ENCODE measurements at places on chromosomes 7 and 10. TPM values are rescaled to one million over a fixed set of nuclear protein-coding genes. Genes with fewer than 3 reads are reported as not detected.

The FXYD4 gene
- total RNA-seq: not detected

The AOC1 gene
- total RNA-seq: not detected

The ZNF33B gene
- 3.2 TPM for total RNA-seq

The SHOC2 gene
- total RNA-seq: 44.6 TPM

The ABCF2 gene
- total RNA-seq: 93.2 TPM

The HOXA1 gene
- 0.16 TPM for total RNA-seq

The SLIT1 gene
- 0.13 TPM for total RNA-seq

The PRSS37 gene
- total RNA-seq: not detected

The HMX2 gene
- total RNA-seq: not detected

The IQUB gene
- 0.42 TPM for total RNA-seq

The SMNDC1 gene
- 9.4 TPM for total RNA-seq

GRCh38 chr10:99467236-99467999, 37.0 kb upstream of the GOT1 start:
- DNase-seq: no peak

DNA sequence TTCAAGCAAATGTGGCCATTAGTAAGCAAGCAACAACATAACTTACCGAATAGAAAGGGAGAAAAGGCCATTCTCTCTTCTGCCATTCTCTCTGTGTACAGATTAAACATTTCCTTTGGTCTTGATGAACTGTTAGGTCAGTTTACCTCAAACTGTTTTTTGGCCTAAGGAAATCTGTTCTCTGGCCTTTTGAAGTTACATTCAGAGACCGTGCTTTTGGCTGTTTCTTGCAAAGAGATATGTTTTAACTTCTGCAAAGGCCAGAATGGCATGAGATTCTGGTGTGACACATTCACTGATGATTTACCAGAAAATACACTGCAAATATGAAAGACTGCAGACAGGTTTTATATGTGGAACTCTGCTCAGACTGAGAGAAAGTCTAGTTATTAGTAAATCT, 22.2 kb downstream of the AHR start:
- no peak for DNase-seq

DNA sequence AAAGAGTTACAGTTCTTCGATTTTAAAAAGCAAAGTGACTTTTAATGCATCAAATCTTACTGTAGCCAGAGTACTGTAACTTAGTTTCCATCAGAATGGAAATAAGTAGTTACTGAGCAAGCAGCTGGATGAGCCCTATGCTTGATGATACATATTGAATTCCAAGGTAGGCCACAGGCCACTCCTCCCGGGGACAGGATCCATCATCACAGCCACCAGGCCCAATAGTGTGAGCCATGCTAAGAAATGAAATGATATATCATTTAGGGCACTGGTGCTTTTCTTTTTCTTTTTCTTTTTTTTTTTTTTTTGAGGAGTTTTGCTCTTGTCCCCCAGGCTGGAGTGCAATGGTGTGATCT, 42.9 kb upstream of the TOMM7 start:
- no peak for DNase-seq

DNA sequence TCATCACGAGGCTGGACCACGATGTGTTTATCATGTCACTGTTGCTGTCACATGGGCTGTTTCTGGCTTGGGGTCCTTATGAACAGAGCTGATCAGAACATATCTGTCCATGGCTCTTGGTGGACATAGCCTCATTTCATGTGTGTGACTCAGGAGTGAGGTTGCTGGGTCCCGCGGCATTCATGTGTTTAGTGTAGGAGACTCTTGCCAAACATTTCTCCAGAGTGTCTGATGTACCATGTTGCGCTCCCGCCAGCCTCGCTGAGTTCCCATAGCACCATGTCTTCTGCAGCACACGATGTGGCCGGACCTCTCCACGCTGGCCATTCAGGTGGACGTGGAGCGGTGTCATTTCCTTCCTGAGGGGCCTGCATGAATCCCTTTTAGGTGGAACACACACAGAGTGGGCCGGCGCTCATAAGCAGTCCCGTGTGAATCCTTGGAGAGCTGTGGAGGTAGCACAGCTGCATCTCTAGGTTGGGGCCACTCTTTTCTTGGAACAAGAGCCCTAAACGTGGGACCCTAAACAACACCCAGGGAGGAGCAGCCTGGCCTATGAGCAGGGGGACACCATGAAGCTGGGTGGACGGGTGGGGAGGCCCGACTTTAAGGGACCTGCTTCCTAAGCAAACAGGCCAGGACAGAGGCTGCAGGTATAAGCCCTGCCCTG, 134.6 kb downstream of the LHPP start:
- DNase-seq: no peak

DNA sequence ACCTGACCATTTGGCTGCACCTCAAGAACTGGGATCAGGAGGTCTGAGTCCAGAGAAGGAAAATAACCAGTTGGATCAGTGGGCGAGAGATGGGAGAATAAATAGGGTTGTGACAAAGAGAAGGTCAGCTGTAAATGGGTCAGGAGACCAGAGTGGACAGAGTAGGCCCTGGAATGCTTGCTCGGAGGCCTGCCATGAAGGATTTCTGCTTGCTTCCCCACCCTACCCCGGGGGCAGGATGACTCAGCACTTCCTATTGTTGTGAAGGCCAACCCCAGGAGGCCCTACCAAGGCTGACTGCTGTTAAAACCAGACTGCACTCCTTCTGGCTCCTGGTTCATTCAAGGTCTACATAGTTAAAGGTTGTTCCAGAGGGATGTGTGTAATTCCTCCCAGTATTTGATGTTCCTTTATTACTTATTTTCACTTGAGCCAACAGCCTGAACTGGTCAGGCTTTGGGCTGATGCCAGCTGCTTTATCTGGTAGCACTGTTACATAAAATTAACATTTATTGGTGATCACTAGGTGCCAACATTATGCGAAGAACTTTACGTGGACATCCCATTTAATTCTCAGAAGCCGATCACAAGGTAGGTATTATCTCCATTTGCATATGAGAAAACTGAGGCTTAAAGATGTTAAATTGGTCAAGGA, 27.3 kb upstream of the IFRD1 start:
- peak; percentile 79 for DNase-seq

DNA sequence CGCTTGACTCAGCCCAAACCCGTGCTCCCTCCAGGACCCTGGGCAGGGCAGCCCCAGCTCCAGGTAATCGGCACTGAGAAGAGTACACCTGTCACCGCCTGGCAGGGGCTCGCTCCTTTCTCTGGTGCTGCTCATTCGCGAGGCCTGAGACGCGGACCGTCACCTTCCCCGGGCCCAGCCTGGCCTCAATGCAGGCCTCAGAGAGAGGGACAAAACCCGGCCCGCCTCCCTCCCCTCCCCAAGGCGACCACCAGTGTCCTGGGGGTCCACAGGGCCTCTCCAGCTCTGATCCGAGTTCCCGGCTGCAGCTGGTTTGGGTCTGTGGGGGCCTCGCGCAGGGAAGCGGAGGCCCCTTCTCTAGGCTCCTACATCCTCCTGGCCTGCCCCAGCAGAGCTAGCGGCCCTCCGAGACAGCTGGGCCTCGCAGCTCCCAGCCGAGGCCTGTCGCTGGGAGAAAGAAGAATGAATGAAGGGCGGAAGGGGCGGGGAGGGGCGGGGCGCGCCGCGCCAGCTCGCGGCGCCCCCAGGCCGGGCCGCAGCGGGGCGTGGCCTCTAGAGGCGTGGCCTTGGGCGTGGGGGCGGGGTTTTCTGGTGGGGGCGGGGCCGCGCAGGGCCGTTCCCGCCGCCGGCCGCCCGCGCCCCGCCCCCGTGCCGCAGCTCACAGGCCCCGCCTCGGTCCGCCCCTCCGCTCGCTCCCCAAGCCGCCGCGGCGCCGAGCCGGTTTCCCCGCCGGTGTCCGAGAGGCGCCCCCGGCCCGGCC, at the start of gene LIMK1:
Gene LIMK1 (plus strand): TSS at position 688 of the 760 bp plus-strand sequence. CDS start 187 bp downstream, outside the sequence.
- peak; percentile 63 for DNase-seq

GRCh38 chr10:60739558-60739957, 38.7 kb upstream of the CDK1 start:
- no peak for DNase-seq

DNA sequence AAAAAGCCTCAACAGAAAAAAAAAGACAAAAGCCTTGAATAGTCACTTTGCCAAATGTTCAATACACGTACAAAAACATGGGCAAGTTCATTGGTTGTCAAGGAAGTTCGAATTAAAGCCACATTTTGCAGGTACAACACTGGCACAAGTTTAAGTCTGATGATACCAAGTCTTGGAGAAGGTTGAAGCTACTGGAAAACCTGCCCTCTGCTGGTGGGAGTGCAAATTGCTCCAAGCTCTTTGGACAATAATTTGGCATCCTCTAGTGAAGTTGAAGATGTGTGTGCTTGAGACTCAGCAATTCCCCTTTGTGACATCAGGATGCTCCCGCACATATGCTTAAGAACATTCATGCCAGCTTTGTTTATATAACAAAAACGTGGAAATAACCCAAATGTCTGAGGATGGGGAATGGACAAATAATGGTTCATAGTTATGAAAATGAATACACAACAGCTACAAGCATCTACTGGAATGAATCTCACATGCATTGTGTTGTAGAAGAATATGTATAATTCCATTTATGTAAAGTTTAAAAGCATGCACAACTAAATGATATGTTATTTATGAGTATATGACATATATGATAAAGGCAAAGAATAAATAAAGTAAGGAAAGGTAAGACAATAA, 120.0 kb upstream of the PLPP4 start:
- no peak for DNase-seq

- DNase-seq: no peak
Measured at GRCh38 chr10:24363070-24363469, 154.1 kb downstream of the KIAA1217 start.

GRCh38 chr10:86267286-86268195, 99.1 kb downstream of the GRID1 start:
- no peak for DNase-seq

- no peak for DNase-seq
Measured at GRCh38 chr10:132548869-132549268, 11.3 kb downstream of the INPP5A start.

DNA sequence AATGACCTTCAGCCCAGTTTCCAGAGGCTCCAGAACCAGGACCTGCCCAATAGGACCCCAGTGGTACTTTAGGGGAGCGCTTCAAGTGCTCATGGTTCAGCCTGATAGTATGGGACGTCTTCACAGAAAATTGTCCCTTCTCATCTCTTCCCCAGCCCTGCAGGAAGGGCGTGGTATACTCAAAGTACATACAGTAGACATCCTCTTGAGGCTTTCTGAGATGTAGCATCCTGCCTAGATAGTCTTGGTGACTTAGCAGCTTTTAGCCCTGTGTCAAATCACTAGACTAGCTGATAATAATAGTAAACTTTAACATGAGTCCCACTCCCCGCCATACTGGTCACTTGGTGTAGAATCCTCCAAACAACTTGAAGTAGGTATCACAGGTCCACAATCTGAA, 193.2 kb downstream of the CYP26A1 start:
- no peak for DNase-seq

DNA sequence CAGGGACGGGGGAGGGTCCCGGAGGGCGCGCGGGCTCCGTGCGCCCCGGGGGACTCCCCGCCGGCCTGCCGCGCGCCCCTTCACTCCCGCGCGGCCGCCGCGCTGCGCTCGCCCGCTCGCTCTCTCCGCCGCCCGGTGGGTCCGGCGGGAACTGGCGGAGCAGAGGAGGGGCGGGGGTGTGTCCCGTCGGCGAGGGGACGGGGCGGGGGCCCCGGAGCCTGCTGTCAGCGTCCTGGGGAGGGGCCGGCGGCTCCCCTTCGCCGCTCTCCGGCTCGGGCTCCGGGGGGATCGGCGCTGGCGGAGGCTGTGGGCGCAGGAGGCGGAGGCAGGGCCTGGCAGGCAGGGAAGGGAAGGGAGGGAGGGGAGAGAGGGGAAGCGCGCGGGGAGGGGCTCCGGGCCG, at the start of gene SH3PXD2A:
Gene SH3PXD2A (minus strand): TSS at position 153 of the 400 bp plus-strand sequence. CDS start 310 bp downstream, outside the sequence.
- DNase-seq: no peak

DNA sequence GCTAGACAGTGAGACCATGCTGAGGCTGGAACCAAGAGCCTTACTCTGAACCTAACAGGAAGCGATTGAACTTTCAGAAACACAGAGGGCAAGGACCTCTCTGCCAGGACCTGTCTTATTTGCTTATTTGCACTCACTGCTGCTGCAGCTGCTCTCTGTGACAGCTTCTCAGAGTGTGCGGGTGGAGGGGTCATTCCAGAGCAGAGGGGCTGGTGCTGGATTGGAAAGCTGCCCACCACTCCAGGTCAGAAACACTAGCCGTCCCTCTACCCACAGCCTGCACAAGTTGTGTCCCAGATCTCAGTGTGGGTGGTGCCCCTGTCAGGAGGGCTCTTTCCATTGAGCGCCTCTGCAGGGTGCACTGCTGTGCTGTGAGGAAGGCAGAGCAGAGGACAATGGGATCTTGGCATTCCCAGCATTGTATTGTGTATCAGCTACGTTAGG, 126.2 kb downstream of the CCNY start:
- no peak for DNase-seq

DNA sequence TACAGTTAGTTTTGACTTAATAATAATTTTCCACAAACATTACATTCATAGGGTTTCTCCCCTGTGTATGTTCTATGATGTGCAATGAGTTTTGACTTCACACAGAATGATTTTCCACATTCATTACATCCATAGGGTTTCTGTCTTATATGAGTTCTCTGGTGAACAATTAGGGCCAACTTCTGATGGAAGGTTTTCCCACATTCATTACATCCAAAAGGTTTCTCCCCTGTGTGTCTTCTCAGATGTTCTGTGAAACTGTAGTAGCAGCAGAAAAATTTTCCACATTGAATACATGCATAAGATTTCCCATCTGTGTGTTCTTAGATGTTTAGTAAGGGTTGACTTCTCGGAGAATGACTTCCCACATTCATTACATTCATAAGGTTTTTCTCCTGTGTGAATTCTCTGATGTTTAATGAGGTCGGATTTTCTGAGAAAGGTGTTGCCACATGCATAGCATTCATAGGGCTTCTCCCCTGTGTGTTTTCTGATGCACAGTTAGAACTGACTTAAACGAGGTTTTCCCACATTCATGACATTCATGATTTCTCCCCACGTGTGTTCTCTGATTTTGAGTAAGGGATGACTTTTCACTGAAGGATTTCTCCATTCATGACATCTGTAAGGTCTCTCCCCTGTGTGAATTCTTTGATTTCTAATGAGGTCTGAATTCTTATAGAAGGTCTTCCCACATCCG, 118.5 kb downstream of the ZNF33B start:
- no peak for DNase-seq

DNA sequence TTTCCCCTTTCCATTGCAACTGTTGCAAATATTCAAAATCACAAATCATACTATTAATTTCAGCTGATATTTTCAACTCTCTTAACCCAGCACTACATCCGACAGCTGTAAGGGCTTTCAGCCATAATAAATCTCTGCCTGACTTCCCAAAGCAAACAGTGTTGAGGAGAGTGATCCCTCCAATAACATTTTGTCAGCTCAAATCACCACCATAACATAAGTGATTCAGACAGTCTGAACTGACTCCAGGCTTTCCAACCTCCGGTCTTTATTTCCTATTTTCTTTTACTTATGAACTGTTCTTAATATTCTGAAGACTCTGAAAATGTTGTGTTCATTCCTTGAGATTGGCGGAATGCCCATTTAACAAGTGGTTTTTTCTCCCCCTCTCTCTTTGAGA, 1085.9 kb downstream of the GATA3 start:
- no peak for DNase-seq

GRCh38 chr10:123529146-123529760, 136.9 kb upstream of the GPR26 start:
- no peak for DNase-seq

GRCh38 chr10:30459283-30459682, 25.3 kb downstream of the MAP3K8 start:
- DNase-seq: no peak

Data from gastrocnemius medialis (tissue), 4 donors.